ENCODE measurements at places on chromosomes 5 and 9.

GRCh38 chr5:103532086-103532734 lies 30.4 kb downstream of the NUDT12 start:
- no peak for DNase-seq

DNA sequence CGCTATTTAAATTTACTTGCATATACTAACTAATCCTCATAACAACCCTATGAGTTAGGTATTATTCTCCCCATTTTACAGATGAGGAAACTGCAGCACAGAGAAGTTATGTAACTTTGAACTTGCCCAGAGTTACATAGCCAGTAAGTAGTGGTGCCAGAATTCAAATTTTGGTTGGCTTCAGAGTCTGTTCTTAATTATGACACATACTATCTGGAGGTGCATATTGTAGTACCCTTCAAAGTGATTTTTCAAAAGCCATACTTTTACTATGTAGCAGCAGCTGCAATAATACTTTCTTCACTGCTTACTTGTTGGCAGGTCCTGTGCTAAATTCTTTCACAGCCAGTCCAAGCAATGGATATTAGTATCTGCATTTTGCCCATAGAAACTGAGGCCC lies 16.4 kb downstream of the MAN2A1 start:
- no peak for DNase-seq

- DNase-seq: no peak
Observed at GRCh38 chr9:13513286-13513685, 233.8 kb upstream of the MPDZ start.

DNA sequence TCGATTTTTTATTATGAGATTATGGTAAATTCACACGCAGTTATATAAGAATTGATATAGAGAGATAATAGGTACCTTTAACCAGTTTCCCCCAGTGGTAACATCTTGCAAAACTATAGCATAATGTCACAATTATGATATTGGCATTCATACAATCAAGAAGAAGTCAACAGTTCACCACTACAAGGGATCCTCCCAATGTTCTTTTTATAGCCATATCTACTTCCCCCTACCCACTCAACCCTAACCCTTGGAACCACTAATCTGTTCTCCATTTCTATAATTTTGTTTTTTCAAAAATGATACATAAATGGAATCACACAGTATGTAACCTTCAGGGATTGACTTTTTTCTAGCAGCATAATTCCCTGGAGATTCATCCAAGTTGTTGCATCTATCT lies 9.8 kb downstream of the ACTL7B start:
- DNase-seq: no peak

GRCh38 chr5:61334868-61335615 lies 3.0 kb downstream of the ZSWIM6 start:
- no peak for DNase-seq

DNA sequence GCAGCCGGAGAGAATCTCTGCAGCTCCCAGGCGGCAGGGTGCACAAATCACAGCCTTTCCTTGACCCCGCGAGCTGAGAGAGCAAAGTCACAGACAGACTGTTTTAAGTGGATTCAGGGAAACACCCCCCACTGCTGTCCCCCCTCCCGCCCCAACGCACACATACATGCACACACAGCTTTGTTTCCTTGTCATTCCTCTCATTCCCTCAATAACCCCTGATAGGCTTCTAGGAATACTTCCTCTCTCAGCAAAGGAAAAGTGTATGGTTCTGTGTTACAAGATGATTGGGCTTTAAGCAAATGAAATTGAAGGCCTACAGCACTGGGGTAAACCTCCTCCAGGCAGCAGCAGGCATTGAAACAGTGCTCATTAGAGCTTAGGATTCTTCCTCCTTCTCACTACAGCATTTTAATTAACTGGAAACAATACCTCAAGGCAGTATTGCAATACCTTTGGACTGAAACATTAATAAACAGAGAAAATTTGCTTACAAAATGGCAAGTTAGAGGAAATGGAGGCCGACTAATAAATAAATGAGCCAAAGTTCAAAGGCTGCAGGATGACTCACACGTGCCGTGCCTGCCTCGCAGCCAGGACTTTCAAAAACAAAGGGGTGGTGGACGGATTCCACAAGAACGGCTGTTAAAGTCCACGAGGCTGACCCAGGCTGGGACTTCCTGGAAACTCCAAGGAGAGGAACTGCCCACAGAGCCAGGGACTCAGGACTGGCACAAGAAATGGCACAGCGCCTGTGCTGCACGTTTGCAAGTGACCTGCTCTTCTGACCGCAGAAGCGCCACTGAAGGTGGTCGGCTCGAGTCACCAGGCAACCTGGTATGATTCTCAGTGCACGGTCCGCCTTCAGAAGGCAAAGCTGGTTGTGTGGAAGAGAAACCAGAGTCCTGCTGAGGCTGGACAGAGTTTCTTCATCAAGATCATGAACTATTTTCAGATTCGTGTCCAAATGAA lies 236.2 kb downstream of the SYK start:
- DNase-seq: peak; percentile 96

- DNase-seq: no peak
Observed at GRCh38 chr9:128224877-128225276, 21.7 kb downstream of the DNM1 start.

All from vagina (tissue), 2 donors.